ENCODE measurements at places on chromosomes 7 and 10.

- DNase-seq = no peak
These were observed 62.7 kb downstream of the MAD1L1 start for GRCh38 chr7:2169923-2170575.

- DNase-seq = no peak
These were observed 61.1 kb upstream of the NPSR1 start for GRCh38 chr7:34596887-34597286.

- no peak for DNase-seq
These were observed 13.6 kb downstream of the ZNF138 start for GRCh38 chr7:64807731-64808365.

DNA sequence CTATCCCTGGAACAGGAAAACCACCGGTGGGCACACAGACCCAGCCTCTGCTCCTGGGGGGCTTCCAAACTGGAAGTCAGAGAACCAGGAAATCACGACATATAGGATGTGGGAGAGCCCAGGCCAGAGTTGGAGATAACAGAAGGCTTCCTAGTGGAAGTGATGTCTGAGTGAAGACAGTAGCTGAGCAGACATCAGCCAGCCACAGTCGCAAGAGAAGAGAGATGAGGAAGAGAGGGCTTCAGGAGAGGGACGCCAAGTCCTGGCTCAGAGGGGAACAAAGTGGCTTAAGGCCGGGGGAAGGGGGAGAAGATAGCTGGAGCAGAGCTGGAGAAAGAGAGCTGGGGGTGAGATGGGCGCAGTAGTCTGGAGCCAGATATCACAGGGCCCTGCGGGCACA is 30.9 kb upstream of the ELN start:
- DNase-seq = no peak

- no peak for DNase-seq
These were observed 85.7 kb downstream of the PARP12 start for GRCh38 chr7:139976838-139977656.

- DNase-seq = no peak
These were observed 21.0 kb downstream of the SVIL start for GRCh38 chr10:29613791-29614190.

GRCh38 chr10:102375250-102375649 is 20.3 kb upstream of the NFKB2 start:
- no peak for DNase-seq

GRCh38 chr7:117809958-117810357 is 63.3 kb downstream of the CTTNBP2 start:
- DNase-seq = no peak

- DNase-seq = no peak
These were observed 78.6 kb upstream of the ADRB1 start for GRCh38 chr10:113965077-113965476.

GRCh38 chr10:102241032-102241443 is 274 bp downstream of the PITX3 start:
- DNase-seq = no peak

DNA sequence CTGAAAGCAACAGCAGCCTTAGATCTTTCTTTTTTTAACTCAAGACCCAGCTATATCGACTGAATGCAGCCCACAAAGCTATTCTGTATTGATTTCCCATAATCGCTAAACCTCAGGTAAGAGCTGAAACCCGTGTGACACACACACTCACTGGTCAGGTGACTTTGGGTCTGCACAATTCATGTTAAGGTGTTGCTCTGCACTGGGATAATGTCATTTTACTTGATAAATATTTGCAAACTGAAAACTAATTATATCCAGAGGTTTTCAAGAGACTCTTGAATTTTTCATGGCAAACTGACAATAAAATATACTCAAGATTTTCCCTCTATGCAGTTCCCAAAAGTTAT is 33.1 kb downstream of the SCRN1 start:
- no peak for DNase-seq

- DNase-seq = peak; percentile 72
These were observed at the start of gene HK1 for GRCh38 chr10:69278446-69278963. HK1 (plus strand) TSS chr10:69278496.

DNA sequence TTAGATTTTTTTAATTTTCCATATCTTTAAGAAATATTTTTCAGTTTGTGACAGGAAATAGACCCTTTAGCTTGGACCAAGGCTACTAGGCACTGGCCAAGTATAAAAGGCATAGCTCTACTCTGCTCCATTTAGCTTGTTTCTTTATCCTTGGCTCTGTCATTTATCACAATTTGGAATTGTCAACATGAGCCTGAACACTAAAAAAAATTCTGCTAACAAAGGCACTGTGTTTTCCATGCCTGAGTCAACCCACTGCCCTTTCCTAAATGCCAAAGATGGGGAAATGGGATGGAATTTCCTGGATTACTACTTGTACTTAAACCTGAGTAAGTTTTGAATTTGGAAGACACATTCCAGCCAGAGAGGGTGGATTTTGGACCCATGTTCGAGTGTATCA is 128.4 kb downstream of the NSUN6 start:
- peak; percentile 19 for DNase-seq

DNA sequence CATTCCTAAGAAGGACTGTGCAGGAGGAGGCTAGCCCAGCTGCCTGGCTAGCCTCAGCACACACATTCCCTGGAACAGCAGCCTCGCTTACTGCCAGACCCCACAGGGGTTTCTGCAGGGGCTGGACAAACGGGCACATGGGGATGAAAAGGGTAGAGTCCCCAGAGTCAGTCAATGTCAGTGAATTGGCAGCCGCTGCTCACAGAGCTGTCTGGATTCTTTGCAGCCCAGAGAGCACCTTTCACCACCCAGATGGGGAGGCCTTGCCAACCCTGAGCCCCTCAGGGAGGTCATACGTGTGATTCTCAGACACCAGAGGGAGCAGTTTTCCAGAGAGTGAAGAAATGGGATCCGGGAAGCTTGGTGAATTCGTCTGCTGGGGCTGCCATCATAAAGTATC is 143.3 kb downstream of the KCNMA1 start:
- peak; percentile 79 for DNase-seq

GRCh38 chr7:131529179-131529578 is 27.2 kb downstream of the PODXL start:
- no peak for DNase-seq

GRCh38 chr7:129845178-129845971 is 107.4 kb downstream of the UBE2H start:
- peak; percentile 91 for DNase-seq

GRCh38 chr7:106591146-106591545 is 69.8 kb downstream of the CCDC71L start:
- DNase-seq = no peak

DNA sequence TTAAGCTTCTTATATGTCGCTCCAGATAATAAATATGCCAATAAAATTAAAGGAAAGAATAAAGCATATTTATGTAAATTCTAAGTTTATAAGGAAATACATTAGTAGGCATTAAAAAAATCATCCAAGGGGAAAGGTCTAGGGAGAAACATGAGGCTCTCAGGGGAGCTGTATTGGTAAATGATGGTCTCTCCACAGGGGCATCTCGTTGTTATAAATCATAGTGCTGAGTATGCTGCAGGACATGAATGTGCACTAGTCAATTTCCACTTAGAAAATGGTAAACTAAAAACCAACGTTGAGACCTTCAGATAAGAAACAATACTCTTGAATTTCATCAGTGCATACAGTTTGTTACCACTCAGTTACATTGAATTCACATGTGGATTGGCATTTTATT is 194.0 kb upstream of the AHR start:
- DNase-seq = no peak

DNA sequence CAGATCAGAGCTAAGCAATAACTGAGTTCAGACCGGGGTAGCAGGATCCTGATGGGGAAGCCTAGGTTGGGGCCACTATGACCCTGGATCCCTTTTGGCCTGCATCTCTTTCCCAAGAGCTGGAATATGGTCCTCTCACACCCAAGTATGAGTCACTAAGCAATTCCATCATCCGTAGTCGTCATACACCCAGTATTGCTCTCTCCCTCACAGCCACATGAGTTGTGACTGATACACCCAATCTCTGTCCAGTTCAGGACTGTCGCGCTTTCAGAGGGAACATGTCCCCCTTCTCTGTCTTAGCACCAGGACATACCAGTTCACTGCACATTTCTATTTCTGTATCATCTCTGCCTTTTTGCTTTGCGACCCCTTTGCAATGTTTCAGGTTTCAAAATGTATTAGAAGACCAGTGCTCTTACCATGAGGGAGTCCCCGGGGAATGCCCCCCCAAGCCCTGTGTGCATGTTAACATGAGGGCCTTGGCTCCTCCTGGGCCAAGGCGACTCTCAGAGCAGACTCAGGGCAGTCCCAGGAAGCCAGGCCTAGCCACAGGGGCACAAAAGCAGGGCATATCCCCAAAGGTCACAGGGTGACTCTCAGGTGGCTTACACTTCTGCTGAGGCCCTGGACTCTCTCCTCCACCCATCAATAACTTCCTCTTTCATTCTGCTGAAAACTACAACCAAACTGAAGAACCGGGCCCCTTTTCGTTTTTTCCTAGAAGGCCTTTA is 75.3 kb upstream of the SAMD8 start:
- peak; percentile 76 for DNase-seq

DNA sequence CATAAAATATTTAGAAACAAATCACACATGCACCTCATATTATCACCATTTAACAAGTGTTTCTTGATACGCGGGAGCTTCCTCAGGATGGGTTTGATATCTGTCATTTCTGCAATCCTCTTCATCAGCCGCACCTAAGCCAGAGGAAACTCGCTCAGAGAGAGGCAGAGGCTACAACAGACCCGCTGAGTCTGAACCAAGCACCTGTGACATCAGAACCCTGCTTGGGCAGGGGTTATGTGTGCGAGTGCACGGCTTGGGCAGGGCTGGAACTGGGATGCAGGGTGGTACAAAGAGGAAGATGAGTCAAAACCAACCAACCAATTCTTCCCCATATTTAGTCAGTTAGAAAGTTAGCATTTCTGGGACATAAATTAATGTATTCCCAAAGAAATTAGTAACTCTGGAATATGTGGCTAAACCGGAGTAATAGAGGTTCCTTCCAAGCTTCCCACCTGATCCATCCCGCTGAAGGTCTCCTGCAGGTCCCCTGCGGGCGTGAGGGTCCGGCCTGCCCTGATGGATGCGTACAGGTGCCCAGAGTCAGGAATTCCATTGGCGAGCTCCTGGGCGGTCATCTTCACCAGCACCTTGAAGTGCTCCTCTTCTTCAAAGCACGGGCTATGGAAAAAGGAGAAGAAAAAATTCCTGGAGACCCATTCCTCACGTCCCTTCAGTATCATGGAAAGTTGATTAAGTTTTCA is 25.3 kb downstream of the PITRM1 start:
- DNase-seq = no peak

GRCh38 chr7:31857172-31857571 is 170.2 kb downstream of the PPP1R17 start:
- DNase-seq = no peak

GRCh38 chr7:82605247-82605864 is 161.8 kb upstream of the CACNA2D1 start:
- peak; percentile 20 for DNase-seq

DNA sequence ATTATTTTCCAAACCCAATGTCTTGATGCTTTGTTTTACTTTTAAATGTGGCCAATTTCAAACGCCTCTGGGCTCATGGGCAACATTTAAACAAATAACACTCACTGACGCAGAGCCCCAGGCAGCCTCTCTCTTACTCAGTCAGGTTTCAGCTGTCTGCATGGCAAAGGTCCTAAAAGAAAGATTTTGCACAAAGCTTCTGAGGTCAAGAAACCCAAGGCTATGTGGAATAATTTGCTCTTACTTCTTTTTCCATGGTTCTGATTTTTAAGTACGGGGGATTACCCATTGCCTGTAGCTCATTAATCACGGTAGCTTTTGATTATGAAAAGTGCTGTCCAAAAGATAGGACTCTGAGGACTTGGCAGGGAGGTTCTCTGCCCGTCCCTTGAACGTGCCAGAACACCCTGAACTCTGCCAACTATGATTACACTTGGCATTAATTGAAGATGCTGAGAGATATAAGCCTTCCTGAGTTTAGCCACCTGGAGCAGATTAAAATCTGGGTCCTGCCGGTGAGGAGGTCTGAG is 14.1 kb upstream of the MSRB2 start:
- peak; percentile 14 for DNase-seq
